Naive thymus-derived CD4-positive, alpha-beta T cell (primary cell): ENCODE measurements at places on chromosomes 3 and 15. TPM values are rescaled to one million over a fixed set of nuclear protein-coding genes. Genes with fewer than 3 reads are reported as not detected.

DNA sequence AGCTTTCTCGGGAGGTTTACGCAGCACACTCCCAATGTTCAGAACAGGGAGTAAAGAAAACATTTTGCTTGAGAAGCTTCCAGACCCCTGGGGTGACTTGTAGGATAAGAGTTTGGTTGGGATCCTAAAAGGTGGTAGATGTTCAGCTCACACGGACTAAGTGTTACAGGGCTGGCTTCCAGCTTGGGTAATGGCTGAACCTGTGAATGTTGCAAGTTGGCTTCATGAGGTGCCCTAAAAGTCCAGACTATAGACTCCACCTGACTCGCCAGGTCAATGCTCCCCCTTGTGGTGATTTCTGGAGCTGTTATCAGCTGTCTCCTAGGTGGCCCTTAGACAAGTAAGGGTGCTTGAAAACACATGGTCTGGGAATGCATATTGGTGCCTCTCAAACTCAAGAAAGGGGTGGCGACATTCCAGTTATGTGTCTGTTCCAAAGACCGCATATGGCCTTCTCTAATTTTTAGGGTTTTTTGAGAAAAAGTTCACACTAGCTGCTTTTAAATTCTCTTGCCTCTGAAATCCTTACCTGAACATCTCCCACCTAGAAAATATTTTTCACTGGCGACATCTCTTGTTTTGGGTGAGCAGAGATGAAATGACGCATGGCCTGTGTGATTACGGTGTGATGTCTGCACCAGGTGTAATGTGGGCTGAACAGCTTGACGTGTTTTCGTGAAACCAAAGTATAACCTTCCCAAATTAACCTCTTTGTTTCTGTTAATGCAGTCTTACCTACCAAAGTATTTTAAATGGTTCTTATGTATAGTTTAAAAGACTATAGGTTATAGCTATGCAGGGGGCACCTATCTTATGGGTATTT lies 175.7 kb upstream of the KBTBD8 start:
- H3K4me1 ChIP-seq: no peaks in the 10 kb centered on the region
- no peaks in the 10 kb centered on the region for H3K36me3 ChIP-seq
- no peak overlapping the region for H3K4me3 ChIP-seq
- peak; percentile 52 for DNase-seq
- H3K27me3 ChIP-seq: no peaks in the 10 kb centered on the region
- no peak overlapping the region for H3K27ac ChIP-seq

DNA sequence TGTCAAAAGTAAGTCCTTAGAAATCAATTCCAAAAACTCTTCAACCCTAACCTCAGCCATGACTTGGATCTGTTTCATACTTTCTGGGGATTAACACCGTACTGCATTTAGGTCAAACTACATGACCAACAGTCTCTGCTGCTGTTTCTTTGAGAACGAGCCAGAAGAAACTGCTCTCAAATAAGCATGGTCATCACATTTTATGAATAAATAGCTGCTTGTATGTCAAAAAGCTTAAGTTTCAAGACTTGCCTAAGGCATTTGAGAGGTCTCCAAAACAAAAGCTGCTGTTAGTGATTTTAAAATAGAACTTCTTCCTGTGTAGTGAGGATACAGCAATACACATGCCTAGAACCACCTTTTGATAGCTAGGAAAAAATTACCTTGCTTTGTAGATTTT lies 166.3 kb upstream of the CHRM5 start:
- H3K27me3 ChIP-seq: no peaks in the 10 kb centered on the region
- H3K36me3 ChIP-seq: no peaks in the 10 kb centered on the region
- no peak for DNase-seq
- no peak overlapping the region for H3K4me3 ChIP-seq

The GCNT3 gene
- polyA plus RNA-seq: not detected

GRCh38 chr3:109152320-109152719 lies 15.8 kb downstream of the C3orf85 start:
- H3K36me3 ChIP-seq: no peaks in the 10 kb centered on the region
- no peak for DNase-seq
- H3K4me3 ChIP-seq: no peak overlapping the region
- no peaks in the 10 kb centered on the region for H3K27me3 ChIP-seq

The TRIM42 gene
- not detected for polyA plus RNA-seq

- DNase-seq: no peak
- H3K4me3 ChIP-seq: no peak overlapping the region
- peak overlapping the region; percentile 87 for H3K27ac ChIP-seq
- peaks cover 3% of the 10 kb centered on the region for H3K36me3 ChIP-seq
- no peaks in the 10 kb centered on the region for H3K27me3 ChIP-seq
Observed at GRCh38 chr3:134487406-134487805, 1.5 kb downstream of the CEP63 start.

- H3K4me3 ChIP-seq: no peak overlapping the region
- H3K36me3 ChIP-seq: no peaks in the 10 kb centered on the region
- H3K27ac ChIP-seq: no peak overlapping the region
- no peaks in the 10 kb centered on the region for H3K27me3 ChIP-seq
- DNase-seq: no peak
- H3K4me1 ChIP-seq: no peaks in the 10 kb centered on the region
Observed at GRCh38 chr15:85568261-85568808, 187.9 kb downstream of the AKAP13 start.

- no peaks in the 10 kb centered on the region for H3K27me3 ChIP-seq
- H3K27ac ChIP-seq: no peak overlapping the region
- H3K36me3 ChIP-seq: no peaks in the 10 kb centered on the region
- DNase-seq: peak; percentile 38
- no peaks in the 10 kb centered on the region for H3K4me1 ChIP-seq
- no peak overlapping the region for H3K4me3 ChIP-seq
Observed at GRCh38 chr3:25856902-25857518, 67.1 kb downstream of the OXSM start.
